ENCODE measurements at places on chromosomes 4 and X. TPM values are rescaled to one million over a fixed set of nuclear protein-coding genes. Genes with fewer than 3 reads are reported as not detected.

GPR50 gene
- total RNA-seq = not detected

SLC39A8 gene
- total RNA-seq = 79.6 TPM

CXCL1 gene
- total RNA-seq = not detected

DGAT2L6 gene
- not detected for total RNA-seq

SLC10A4 gene
- not detected for total RNA-seq

MAB21L2 gene
- not detected for total RNA-seq

CT47C1 gene
- not detected for total RNA-seq

BMP3 gene
- not detected for total RNA-seq

GAGE1 gene
- total RNA-seq = not detected

NLGN4X gene
- not detected for total RNA-seq

LUZP4 gene
- total RNA-seq = not detected

MAGEB6B gene
- not detected for total RNA-seq

CLIC2 gene
- total RNA-seq = not detected

ZCCHC18 gene
- total RNA-seq = 2.2 TPM

PRRG3 gene
- total RNA-seq = not detected

CT55 gene
- not detected for total RNA-seq

GJB1 gene
- total RNA-seq = not detected

ZMAT1 gene
- 3.1 TPM for total RNA-seq

Data from activated CD8-positive, alpha-beta T cell treated with anti-CD3 and anti-CD28 coated beads, Interleukin-2, amount 10 ng/mL, durations not matched to agents 7 days and 5 days (primary cell).